ENCODE measurements at places on chromosomes 6 and 20. TPM values are rescaled to one million over a fixed set of nuclear protein-coding genes. Genes with fewer than 3 reads are reported as not detected.

GRCh38 chr20:1897541-1897940, 2.3 kb downstream of the SIRPA start:
- DNase-seq, result no peak

Gene SMIM13
- total RNA-seq, result 6.7 TPM

Gene NRSN1
- total RNA-seq, result not detected

Gene LIN28B
- not detected for total RNA-seq

- DNase-seq, result no peak
Measured at GRCh38 chr6:23870496-23870895, 255.5 kb upstream of the NRSN1 start.

GRCh38 chr6:90663106-90663505, 76.2 kb upstream of the MAP3K7 start:
- no peak for DNase-seq

Gene OTOR
- not detected for total RNA-seq

Data from fibroblast of lung (primary cell).